ENCODE measurements at places on chromosomes 12 and 14.
A peak's percentile ranks its signal among the peaks of the same experiment; 100 is the strongest.

GRCh38 chr14:20350860-20351259 lies 7.4 kb downstream of the PARP2 start:
- DNase-seq: no peak

GRCh38 chr12:80946591-80946990 lies 8.9 kb upstream of the LIN7A start:
- no peak for DNase-seq

DNA sequence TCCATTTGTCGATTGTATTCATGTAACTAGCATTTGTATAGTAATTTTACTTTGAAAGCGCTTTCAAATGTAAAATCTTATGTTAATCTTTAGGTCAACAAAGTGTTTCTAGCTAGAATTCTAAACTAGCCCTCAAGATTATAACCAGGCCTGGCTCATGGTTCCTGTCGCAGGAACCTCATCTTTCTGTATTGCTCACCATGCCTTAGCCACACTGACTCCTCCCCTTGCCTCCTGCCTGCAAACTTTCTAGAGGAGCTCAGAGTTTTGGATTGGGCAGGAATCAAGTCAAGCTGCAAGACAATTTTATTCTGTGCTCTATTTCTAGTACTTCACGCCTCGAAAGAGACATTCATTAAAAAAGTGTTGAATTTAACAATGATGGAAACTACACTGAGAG lies 99.8 kb downstream of the TGFB3 start:
- no peak for DNase-seq

DNA sequence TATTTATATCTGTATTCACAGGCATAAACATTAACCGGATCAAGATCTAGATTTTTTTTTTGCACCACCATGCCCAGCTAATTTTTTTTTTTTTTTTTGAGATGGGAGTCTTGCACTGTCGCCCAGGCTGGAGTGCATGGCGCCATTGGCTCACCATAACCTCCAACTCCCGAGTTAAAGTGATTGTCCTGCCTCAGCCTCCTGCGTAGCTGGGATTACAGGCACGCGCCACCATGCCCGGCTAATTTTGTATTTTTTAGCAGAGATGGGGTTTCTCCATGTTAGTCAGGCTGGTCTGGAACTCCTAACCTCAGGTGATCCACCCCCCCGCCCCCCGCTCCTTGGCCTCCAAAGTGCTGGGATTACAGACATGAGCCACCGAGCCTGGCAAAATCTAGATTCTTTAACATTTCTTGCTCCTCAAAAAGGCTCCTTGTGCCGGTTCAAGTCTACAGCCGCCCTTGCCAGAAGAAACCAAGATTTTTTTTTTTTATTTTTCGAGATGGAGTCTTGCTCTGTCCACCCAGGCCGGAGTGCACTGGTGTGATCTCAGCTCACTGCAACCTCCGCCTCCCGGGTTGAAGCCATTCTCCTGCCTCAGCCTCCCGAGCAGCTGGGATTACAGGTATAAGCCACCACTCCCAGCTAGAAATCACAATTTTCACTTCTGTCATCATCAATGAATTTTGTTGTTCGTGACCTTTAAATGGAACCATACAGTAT lies 36.9 kb upstream of the SLC2A3 start:
- DNase-seq: no peak

DNA sequence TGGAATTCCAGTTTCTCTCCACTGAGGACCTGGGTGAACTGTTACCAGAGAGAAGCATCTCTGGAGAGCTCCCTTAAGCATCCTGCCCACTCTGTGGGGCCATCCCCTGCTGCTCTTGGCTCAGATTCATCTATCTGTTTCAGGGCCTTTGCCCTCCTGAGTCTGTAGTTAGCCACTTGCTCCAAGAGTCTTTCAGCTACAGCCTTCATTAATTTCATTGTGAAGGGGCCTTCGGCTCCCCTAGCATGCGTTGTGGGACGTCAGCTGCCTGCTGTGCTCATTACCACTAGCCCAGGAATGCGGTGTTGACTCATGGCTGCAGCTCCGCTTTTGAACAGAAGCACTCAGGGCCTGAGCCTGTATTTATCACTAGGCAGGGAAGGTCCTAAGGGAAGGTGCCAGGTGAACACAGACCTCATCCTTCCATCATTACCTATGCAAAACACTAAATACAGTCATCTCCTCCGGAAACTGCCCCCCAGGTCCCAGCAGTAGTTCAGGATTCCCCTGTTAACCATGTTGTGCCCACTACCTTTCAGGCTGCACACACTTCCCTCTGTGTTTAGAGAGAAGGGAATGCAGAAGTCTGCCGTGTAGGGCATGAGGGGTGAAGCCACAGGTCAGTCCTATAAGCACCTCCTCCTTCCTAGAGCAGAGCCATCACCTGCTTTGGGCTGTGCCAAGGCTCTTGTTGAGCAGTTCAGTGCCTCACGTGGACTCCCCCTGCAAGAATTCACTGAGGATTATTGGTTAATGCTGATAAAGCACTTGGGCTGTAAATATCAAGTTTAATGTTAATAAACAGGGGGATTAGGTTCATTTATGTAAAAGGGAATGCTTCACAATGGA lies 191.4 kb downstream of the CACNA1C start:
- no peak for DNase-seq

GRCh38 chr12:83432176-83432719 lies 745.5 kb downstream of the TMTC2 start:
- no peak for DNase-seq

GRCh38 chr14:65731933-65732506 lies 319.5 kb downstream of the FUT8 start:
- DNase-seq: no peak

DNA sequence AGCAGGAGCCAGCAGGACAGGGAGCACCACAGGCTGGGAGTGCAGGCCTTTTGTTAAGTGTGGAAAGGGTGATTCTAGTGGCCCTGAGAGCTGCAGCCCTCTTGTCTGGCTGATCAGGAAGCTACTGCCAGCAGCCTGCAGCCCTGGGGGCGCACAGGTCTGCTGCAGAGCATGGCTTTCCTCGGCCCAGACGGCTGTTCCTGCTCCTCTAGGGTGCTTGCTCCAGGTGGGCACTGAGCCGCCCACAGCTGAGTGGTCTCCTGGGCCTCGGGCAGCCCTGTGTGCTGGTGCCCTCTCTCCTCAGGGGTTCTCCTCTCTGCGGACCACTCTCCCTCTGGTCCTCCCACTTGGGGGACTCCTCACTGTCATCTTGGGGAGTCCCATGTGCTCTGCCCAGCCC lies 18.9 kb downstream of the CCDC88C start:
- DNase-seq: no peak

GRCh38 chr14:77145975-77146740 lies 4.6 kb upstream of the ZDHHC22 start:
- DNase-seq: no peak

GRCh38 chr12:46998811-46999368 lies 80.5 kb upstream of the PCED1B start:
- no peak for DNase-seq

DNA sequence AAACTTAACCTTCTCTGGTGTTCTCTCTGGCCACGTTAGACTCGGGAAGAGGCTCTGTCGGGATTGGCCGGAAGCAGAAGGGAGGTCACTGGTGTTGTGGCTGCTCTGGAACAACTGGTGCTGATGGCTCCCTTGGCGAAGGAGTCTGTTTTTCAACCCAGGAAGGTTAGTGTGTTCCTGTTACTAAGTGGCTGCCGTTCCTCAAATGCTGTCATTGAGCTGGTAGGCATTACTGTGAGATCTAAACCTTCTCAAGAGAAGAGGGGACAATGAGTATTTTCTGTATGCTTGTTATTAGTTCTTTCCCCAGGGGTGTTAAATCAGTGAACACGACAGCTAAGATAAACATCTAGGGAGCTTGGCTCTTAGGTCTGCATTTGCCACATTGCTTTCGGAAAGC lies 18.3 kb downstream of the POP5 start:
- no peak for DNase-seq

- peak; percentile 64 for DNase-seq
Measured at GRCh38 chr12:29710104-29710503, 73.6 kb downstream of the TMTC1 start.

DNA sequence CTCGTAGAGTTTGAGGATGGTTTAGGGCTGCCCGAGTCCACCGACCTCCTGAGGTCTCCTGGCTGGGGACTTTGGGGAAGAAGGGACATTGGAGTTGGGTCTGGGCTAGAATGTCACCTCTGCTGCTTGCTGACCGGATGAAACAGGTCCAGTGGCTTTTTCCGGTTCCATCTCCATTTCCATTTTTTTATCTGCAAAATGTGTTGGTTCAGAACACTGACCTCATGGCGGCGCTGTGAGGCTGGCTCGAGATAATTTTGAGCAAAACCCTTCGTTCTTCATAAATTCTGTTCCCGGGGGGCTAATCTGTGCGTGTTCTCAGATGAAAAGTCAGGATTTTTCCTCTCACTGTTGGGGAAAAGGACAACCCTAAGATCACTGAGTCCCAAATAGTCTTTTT lies 11.7 kb upstream of the MYL2 start:
- no peak for DNase-seq

DNA sequence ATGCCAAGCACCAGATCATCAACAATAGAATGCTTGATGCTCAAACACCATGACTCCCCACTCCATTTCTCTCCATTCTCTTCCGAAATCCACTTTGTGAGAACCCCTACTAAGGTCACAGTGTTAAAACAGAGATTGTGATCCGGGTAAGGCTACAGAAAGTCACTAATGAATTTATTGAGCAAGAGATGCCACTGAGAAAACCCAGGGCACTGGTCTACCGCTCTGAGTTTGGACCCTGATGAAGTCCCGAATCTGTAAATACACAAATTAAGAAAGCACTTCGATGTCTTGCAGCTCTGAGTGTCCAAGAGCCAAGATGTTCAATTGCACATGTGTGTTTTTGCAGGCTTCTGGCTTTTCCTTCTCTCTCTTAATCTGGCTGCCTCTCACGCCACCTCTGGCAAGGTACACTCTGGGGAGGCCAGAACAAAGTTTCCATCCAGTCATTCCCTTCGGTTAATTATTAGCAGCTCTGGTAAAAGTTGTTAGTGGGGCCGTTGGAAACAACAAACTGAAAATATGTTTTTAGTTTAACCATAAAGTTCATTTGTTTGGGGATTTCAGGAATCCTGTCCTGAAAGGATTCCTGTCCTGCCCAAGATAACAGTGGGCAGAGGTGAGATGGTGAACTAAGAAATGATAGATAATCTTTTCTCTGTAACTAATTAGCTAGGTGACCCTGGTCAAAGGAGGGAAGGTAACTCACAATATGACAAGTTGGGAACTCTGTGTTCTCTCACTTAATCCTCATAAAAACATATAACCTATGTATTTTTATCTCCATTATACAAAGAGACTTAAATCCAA lies 75.4 kb downstream of the BTG1 start:
- DNase-seq: no peak

GRCh38 chr12:120321382-120322202 lies 6.0 kb downstream of the PLA2G1B start:
- DNase-seq: no peak

DNA sequence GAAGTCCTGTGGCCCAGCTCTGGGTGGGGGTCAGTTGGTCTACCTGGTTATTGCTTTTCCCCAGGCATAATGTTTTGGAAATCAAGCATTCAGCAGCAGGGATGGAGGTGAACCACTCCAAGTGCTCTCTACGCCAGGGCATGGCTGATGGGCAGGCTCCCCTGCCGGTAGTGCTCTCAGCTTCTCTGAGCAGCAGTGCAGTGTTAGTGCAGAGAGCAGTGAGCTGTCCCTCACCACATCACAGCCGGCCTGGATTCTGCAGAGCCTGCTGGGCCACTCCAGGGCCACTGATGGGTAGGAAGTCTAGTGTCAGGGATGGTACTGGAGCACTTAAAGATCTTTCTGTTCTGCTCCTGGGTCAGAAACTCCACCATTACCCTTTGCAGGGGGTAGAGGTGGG lies 151.1 kb downstream of the CALM1 start:
- DNase-seq: no peak

DNA sequence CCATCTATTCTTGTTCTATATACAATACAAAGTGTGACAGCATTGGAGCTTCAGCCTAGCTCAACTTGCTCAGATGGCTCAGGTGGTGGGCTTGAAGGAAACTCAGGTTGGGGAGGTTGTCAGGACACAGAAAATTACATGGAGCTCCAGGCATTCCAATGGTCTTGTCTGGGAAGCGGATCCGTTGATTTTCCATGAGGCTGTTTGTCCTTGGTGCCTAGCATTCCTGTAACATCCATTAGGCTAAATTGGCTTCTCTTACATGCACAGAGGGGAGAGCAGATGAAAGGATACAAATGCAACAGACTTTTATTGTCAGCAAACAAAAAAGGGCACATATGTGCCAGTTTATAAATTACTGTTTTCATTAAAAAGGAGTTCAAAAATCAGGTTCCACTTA lies 75.5 kb upstream of the OTX2 start:
- no peak for DNase-seq

- DNase-seq: no peak
Measured at GRCh38 chr12:124939421-124940142, 25.1 kb upstream of the UBC start.

DNA sequence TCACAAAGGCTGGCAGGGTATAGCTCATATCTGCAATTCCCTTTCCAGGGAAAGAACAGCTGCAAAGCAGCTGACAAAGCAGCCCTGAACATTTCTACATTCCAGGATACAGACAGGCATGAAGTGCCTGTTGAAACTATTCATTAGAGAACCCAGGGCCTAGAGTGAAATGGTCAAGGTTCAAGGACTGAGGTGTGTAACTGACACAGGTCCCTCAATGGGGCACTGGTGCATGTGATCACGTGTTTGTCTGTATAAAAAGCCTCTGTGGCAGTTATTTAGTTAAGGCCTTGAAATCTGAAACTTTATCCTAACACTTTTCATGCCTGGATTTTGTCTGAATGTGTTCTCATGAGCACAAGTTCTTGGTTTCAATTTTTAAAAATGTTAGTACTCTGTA lies 47.1 kb downstream of the GIT2 start:
- DNase-seq: no peak

DNA sequence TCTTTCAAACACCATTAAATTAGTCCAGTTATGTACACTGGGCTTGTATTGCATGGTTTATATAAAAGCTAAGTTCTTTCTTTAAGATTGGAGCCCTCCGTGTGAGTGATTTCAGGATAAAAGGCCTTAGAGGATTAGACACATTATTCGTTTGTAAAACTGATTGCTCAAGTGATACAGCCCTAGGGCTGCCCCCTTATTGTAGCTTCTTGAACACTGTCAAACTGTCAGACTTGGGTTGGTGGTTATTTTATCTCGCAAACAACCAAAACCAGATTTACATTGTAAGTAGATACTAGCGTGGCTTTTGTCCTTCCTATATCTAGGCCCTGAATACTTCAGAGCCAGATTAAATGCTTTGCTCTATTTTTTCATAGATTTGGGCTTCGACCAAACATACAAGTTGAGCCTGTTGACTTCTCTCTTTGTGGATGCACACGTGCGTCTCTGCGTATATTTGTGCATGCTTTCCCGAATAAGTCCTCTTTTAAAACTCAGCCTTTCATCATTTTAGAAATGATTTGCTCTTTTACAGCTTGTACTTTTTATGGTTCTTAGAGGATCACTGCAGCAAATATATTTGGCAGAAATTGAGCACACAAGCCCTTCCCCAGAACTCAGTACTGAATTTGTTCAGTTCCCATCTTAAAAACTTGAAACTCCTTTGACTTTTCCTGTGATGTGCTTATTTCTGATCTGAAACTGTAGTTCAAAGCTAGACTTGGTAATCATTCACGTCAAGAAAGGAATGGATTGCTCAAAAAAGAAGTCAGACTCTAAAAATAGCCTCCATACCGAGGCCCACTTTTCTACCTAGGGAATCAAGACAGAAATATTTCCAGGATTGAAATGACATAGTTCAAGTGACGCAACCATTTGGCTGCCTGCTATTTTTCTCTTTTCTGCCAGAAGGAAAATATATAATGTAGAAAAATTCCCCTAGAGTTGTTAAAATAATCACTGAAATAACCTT lies 129.5 kb downstream of the ETV6 start:
- no peak for DNase-seq

GRCh38 chr12:116820064-116820656 lies 61.1 kb downstream of the HRK start:
- no peak for DNase-seq

All from anterior cingulate cortex (tissue), 58 donors.